ENCODE measurements at places on chromosomes 12 and 14.
A peak's percentile ranks its signal among the peaks of the same experiment; 100 is the strongest.

DNA sequence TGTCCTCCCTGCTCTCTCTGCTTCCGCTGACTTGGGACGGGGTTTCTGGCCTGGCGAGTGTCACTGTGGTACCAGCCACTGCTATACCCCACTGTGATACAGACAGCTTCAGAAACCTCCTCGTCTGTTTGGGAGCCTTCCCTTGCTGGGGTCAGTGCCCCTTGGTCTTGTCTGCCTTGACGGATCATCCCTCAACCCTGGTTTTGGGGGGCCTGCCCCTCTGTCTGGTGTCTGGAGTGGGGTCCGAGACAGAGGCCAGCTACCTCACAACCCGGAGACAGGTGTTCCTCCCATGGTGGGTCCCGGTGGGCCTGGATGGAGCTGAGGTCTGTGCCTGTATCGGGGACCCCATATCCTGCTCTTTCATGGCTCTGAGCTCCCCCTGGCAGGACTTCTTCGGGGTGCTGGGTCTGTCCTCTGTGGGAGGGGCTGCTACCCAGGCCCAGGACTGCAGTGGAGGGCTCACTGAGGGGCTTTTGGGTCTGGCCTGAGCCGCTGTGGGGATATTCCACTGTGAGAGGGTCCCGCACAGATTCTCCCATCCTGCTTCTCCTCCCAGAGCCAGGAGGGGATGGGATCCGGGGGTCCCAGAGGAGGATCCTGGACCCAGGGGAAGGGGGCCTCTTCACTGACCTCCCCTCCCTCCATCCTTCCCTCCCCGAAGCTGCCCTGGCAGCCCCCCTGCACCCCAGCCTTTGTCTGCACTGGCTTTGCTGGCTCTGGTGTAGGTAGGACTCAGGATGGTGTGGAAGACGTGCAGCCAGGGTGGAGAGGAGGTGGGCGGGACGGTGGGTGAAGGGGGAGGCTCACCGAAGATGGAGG, 365.5 kb downstream of the TMEM121 start:
- no peak for DNase-seq

DNA sequence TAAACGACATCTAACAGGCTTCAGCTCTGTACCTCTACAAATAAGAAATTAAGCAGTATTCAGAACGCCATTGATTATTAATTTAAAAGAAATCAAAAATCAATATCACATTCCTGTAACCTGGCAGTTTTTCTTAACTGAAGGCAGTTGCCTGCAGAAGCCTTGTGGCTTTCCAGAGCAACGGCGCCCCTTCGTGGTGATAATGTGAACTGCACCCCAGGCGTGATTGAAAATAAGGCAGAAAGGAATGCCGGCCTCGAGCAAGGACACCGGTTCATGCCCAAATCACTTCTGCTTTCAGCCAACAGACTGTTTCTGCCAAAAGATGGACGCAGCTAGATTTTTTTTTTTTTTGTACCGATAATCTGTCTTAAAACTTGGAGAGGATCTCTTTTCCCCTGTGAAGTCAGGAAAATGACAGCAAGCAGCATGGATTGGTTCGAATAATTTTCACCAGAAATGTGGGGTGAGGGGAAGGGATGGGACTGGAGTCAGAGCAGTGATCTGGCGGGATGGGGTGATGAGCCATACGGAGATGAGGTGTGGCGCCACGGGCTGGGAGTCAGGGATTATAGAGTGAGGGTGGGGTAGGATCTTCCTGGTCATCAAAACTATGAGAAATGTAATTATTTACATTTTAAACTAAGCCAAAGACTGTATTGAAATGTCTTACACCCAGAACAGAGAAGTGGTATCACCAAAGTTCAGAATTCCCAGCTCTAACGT, 473.0 kb downstream of the DPF3 start:
- DNase-seq: peak; percentile 54

DNA sequence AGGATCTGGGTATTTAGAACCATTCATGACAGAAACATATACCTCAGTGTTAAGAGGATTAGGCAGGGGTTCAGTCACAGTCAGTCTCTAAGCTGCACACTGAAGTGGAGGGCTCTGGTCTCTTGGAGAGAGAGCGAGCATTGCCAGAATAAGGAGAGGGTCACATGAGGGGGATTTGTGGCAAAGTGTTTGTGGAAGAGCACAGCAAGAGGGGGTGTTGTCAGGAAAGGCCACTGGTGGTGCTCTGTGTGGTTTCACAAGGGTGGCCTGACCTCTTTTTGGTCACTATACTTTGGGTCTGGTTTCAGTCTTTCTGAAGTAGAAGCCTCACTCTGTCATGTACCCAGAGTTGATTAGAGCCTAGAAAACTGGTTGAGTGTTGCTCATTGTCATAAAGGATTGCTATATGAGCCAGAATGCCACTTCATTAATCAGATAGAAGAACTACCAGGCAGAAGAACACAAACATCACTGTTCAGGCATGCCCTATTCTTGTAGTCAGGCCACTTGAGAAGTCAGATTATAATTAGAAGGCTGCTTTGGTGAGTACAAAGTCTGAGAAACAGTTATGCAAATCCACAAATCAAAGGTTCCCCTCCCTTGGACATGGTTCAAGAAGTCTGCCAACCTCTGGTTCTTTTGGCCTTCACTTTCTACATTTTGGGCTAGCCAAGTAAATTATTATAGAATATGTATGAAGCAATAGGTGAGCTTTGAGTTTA, 8.4 kb downstream of the TMEM19 start:
- no peak for DNase-seq

DNA sequence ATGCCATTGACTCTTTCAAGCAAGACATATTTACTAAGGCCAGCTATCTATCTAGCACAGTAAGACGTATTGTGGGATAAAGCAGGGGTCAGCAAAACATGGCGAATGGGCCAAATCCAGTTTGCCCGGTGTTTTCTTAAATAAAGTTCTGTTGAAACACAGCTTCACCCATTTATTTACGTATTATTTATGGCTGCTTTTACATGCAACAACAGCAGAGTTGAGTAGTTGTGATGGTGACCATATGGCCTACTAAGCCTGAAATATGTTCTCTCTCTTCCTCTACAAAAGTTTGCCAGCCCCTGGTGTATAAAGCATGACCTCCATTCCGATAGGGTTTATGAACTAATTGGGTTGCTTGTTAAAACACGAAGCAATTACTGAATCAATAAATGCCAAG, 322.1 kb downstream of the CCDC91 start:
- no peak for DNase-seq

- DNase-seq: no peak
Measured at GRCh38 chr14:104975481-104976197, 2.5 kb downstream of the AHNAK2 start.

GRCh38 chr14:50600849-50601248, 40.9 kb downstream of the ATL1 start:
- no peak for DNase-seq

DNA sequence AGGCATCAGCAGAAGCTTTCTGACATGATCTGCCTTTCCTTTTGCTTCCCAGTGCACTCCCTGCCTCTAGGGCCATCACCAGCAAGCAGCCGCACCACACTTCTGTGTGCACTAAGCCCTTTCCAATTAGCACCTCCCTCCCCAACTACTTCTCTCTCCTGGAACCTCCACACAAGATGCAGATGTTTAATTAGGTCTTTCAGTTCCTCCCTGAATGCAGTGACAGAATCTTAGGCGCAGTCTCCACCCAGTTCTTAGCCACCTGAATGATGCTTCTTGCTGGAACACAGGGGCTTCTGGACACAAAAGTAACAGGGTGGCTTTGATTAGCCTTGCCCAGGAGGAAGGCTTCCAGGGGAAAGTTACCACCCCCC, 32.9 kb downstream of the NIN start:
- no peak for DNase-seq

DNA sequence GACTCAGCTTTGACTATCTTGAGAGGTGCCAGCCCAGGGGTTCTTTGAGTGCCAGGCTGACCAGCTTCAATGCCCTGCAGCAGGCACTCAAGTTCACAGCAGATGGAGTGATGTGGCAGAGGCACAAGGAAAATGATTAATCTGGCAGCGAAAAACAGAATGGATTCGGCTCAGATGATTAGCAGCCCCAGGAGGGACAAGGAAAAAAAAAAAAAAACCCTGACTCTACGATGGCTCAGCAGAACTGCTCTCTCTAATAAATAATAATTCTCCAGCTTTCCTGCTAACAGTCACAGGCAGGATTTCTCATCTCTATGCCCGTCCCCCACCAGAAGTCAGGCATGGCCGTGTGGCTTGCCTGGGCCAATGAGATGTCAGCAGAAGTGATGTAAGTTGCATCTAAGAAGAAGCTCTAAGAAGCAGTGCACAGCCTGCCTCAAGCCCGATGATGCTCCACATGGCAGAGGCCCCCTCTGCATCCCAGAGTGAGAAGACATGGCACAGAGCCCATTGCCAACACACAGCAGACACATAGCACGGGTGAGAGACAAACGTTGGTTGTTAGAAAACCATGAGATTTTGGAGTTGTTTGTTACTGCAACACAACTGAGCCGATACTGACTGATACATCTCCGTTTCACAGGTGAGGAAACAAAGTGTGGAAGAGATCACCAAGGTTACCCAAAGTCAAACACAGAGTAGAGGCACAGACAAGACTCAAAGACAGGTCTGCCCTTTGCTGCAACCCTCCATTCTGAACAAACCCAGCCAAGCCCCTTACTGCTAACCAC, 111.0 kb downstream of the SCARB1 start:
- DNase-seq: no peak

DNA sequence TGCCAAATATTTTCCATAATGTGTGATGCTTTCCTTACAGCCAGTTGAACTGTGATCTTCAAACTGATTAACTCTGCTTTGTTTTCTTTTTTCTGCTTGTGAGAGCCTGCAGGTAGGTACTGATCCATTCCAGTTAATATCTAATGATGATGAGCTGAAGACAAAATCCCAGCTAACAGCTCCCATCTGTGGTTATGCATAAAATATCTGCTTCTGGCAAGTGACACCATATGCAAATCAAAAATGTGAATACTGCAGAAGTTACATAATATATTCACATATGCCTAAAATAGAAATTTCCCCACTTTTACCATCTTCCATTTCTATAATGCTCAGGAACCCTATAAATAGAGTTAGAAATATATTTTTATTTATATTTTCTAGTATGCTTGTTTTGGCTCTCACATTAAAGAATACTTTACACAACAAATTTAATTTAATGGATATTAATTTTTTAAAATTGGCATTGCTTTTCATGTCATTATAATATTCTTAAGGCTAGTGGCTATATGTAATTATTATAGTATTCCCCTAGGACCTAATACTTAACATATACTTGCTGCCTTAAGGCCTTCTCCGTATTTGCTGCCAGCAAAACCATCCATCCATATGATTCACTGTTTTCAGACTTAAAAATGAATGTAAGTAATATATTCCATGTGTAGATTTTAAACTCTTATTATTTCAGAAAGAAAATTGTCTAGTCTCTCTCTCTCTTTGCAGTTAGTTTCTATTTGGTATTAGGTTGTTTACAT, 83.8 kb downstream of the CCER1 start:
- DNase-seq: no peak

DNA sequence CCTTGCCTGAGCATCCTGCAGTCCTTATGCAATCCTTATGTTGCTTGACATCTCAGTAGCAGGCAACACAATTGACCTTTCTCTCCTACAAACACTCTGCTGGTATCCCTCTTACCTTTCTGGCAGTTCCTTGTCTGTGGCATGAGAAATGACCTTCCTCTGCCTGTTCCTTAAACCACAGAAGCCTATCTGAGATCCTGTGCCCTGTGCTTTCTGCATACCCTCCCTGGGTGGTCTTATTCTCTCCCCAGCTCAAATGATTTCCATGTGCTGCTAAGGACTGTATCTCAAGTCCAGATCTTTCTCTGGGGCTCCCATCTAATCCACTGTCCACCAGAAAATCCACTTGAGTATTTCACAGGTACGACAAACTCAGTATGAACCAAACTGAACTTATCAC, 2.0 kb upstream of the ARHGAP9 start:
- no peak for DNase-seq

GRCh38 chr14:88426271-88426670, 40.8 kb downstream of the SPATA7 start:
- no peak for DNase-seq

- no peak for DNase-seq
Measured at GRCh38 chr12:49323524-49324097, 556 bp downstream of the TROAP start.

GRCh38 chr12:16467272-16467671, 119.8 kb downstream of the MGST1 start:
- no peak for DNase-seq

DNA sequence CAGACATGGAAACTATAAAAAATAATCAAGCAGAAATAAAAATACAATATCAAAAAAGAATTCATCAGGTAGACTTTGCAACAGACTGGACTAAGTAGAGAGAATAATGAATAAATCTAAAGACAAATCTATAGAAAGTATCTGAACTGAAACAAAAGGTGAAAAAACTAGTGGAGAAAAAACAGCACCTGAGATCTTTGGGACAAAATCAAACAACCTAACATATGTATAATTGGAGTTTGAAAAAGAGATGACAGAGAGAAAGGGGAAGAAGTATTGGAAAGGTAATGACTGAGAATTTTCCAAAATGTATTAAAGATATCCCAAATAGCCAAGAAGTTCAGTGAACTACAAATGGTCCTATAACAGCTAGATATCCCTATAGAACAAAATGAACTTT, 245.4 kb downstream of the IPO8 start:
- no peak for DNase-seq

GRCh38 chr12:1832801-1833595, 12.6 kb downstream of the LRTM2 start:
- no peak for DNase-seq

DNA sequence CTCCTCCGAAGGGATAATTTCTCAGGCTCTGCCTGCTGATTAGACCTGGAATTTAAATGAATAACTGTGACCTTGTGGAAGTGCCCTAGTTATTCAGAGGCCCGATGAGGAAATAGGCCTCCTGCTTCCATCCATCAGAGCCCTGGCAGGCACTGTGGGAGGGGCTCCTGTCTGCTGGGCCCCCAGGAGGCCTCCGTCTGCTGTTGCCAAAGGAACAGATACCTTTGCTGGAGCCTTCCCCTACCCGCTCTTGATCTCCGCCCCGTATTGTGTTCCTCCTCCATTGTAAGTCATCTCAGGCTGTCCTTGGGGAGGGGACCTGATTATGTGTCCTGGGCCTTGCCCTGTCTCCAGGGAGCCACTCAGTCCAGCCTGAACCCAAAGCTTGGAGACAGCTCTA, 112.3 kb downstream of the NRXN3 start:
- DNase-seq: no peak

DNA sequence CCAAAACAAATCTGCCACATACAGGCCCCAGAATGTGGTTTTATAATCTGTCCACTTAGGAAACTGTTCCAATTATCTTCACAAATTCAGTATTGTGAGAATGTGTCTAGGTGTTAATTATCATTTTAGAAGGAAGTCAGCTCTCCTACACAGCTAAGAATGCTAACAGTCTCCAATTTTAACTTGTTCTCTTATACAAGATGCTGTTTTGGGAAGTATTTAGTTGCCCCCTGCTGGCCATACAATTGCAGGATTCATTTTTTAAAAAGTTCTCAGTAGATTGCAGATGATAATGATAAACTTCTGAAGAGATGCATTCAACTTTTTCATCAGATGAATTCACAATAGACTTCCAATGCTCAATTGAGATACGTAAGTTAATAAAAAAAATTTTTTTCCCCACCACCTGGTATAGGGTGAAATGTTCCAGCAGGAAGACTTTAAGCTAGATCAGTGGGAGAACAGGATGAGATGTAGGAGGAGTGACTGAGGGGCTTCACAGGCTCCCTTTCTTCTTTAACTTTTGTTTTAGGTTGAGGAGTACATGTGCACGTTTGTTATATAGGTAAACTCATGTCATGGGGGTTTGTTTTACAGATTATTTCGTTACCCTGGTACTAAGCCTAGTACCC, 27.3 kb upstream of the OSBPL8 start:
- peak; percentile 50 for DNase-seq

GRCh38 chr14:32808644-32809043, 130.0 kb upstream of the NPAS3 start:
- no peak for DNase-seq

- no peak for DNase-seq
Measured at GRCh38 chr12:106586803-106587684, 4.2 kb downstream of the RFX4 start.

Data from Jurkat, Clone E6-1 (cell line).